Stimulated activated CD4-positive, alpha-beta T cell treated with anti-CD3 and anti-CD28 coated beads, Interleukin-1b, Interleukin-23, amount 100 ng/mL, for 1 hour (primary cell): ENCODE measurements at places on chromosomes 16 and 17.

GRCh38 chr16:12664164-12664733 lies 139.4 kb downstream of the CPPED1 start:
- no peak for DNase-seq

DNA sequence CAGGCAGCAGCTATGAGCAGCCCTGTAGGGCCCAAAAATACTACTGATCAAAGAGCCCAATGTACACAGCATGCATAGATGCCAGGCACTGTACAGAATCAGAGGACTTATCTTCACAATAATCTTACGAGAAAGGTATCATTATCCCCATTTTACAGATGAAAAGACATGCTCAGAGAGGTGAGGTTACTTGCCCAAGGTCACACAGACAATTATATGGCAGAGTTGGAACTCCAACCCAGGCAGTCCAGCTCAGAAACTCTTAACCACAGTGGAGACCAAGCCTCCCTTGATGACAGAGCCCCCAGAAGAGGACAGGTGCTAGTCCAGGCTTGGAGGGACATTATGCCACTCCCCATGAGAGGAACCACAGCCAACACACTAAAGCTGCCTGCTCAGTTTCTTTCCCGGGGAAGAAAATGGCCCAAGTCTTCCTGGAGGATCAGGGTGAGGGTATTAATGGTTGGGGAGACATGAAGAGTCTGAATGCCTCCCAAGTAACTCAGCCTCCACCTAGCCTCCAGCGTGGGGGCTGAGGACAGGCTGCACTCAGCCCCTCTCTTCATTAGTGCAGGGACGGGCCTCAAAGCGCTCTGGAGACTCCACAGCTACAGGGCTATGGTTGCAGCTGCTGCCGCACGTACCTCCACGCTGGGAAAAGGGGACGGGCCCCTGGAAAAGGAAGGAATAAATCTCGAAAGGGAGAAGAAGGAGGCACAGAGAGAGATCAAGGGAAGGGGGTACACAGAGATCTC lies 826 bp downstream of the UNC119 start:
- no peak for DNase-seq

DNA sequence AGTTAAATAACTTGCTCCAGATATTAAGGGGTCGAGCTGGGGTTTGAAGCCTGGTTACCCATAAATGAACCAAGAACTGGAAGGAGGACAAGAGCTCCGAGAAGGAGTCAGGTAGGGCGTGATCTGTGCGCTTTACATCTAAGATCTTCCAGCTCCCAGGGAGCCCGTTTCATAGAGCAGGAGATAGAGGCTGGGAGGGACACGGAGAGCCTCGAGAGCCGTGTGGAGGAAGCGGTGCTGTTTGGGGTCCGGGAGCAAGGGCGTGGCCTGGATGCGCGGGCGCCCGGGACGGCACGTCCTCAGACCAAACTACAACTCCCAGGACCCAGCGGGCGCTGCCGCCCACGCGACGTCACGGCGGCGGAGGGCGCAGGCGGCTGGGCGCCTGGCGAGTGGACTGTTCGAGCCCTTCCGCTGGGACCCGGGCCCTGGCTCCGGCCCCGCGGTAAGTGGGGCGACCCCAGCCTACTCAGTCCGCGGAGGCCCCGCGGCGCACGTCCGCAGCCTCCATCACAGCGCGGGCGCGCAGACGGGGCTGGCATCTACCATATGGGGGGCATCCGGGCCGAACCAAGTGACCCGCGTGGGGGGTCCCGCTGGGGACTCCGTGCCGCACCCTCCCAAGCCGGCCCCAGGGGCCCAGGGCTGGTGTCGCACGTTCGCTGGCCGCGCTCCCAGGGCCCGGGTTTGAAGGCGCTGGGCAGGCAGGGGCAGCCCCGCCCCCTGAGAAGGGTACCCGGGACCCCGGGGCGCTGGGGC lies at the start of gene BCKDK:
Gene BCKDK, plus strand, starts transcription at position 352 of the 759 bp plus-strand sequence. CDS start 838 bp downstream, outside the sequence.
- peak; percentile 52 for DNase-seq

DNA sequence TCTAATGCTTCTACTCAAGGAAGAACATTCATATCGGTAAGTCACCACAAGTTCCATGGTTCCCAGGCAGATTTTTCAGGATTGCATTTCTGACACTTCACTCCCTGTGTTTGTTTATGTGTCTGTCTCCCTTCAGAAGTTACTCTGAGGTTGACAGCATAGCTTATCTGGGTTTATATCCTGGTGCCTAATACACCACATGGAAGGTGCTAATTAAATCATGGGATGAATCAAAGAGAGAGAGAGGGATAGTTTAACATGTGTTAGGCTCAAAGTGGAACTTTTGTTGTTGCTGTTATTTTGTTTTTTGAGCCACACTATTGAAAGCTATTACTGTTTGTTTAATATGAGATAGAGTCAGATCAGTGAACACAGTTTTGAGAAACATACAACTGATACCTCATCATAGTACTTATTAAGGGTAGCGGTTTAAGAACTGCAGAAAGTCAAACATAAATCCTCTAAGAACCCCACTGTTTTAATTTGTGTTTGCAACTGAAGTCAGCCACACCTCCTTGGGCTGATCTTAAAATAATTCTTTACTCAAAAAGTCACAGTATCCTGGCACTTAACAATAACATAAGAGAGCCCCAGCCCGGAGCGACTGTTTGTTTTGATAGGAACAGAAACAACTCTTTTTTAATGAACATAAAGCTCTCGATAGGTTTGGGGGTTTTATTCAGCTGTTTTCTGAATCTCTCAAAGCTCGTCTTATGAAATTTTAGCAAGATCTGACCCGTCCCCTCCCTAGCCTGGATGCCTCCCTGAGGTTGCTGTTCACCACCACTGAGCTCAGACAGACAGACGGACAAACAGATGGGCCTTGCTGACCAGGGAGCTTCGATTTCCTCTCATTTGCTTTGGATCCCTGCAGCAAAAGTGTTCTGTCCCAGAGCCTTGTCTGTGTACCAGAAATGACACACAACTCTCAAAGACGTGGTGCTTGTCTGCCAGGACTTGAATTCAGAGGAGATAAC lies 98.3 kb upstream of the MYOCD start:
- no peak for DNase-seq

DNA sequence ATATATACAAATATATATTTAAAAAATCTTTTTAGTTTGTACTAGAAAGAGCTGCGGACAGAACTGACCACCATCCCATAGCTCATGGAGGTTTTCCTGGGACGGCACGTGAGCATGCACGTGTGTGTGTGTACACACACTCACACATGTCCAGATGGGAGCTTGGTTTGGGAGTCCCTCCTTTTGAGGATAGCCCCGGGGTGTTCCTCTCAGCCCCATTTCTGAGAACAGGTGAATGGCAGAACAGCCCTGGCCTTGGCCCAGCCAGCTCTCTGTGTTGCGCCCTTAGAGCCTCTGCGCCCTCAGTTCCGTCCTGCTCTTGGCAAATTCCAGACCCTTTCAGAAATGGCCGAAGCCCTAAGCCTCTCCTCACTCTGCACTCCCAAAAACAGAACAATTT lies 70.1 kb downstream of the AMFR start:
- DNase-seq: no peak

- no peak for DNase-seq
Measured at GRCh38 chr17:7215136-7215638, 4.4 kb downstream of the DLG4 start.

DNA sequence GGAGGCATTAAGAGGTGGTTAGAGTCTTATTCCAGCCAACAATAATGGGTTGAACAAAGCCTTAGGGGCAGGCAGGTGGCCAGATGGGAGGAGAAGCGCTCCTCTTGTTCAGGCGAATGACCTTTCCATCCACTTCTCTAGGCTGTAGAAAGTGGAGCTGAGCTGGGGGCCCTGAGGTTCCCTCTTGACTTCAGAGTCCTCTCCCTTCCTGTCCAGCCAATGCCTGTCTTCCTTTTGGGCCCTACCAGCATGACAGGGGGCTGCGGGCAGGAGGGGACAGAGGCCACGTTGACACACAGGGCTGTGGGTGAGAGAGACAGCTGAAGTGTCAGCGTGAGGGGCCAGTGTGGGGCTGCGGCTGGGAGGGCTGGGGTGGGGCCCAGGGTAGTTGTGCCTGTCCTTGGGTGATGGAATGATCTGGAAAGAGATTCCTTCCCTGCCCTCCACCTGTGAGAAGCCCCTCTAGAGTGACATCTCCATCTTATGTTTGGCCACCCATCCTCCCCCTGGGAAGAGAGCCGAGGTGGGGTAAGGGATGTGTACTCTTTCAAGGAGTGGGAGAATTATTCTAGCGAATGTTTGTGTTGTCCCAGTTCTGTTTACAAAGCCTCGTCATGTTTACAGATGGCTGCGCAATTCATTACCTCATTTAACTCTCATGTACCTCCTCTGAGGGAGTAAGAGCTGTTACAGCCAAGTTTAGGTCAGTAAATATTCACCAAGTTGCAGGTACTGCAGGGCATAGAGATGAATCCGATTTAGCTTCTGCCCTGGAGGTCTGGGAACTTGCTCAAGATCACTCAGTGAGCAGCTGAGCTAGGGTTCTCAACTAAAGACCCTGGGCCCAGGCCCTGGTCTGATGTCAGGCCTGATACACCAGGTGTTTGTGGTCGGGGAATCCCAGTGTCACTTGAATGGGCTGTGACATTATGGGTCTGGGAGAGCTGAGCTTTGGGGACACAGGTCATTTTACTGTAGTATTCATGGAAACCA lies 3.3 kb downstream of the ERBB2 start:
- no peak for DNase-seq

DNA sequence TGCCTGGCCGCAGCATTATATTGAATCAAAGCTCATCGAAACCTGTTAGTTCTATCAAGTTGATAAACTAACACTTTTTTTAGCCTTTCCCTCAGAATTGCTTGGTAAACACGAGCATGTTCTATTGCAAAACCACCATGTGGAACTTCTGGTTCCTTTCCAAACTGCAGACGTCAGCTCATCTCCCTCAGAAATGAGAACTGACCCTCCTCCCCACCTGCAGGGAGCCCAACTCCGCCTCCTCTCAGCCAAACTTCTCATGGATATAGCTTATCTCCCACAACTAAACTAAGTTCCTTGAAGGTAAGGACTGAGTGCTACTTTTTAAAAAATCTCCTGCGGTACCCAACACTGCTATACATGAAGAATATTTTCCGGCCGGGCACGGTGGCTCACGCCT lies 6.7 kb downstream of the SHMT1 start:
- no peak for DNase-seq

GRCh38 chr16:11474617-11475291 lies 112.0 kb downstream of the LITAF start:
- DNase-seq: no peak

GRCh38 chr16:19094542-19095365 lies 19.0 kb upstream of the ITPRIPL2 start:
- DNase-seq: no peak

DNA sequence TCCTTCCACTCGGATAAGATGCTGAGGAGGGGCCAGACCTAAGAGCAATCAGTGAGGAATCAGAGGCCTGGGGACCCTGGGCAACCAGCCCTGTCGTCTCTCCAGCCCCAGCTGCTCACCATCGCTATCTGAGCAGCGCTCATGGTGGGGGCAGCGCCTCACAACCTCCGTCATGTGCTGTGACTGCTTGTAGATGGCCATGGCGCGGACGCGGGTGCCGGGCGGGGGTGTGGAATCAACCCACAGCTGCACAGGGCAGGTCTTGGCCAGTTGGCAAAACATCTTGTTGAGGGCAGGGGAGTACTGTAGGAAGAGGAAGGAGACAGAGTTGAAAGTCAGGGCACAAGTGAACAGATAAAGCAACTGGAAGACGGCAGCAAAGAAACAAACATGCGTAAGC lies 12.4 kb downstream of the TP53 start:
- no peak for DNase-seq

DNA sequence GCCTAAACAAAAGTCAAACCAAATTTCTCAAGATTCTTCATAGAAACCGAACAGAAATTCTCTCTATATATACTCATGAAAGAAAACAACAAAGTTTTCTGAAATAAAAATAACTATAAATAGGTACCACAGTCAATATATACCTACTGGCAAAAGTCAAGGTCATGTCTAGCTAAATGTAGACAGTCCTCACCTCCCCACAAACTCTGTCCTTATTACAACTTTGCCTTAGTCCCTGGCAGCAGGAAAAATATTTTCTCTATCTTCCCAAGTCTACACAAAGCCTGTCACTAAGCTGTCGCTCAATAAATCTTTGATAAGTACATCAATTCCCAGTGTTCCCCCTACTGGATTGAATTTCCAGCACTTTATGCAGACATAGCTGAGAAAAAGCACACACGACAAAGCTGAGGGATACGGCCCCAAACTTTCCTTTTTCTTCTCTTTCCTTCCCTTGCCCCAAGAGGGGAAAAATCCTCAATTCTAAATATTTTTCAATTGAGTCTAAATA lies 2.7 kb downstream of the CFAP20 start:
- no peak for DNase-seq

- DNase-seq: no peak
Measured at GRCh38 chr17:81422776-81423697, 27.8 kb downstream of the BAHCC1 start.

DNA sequence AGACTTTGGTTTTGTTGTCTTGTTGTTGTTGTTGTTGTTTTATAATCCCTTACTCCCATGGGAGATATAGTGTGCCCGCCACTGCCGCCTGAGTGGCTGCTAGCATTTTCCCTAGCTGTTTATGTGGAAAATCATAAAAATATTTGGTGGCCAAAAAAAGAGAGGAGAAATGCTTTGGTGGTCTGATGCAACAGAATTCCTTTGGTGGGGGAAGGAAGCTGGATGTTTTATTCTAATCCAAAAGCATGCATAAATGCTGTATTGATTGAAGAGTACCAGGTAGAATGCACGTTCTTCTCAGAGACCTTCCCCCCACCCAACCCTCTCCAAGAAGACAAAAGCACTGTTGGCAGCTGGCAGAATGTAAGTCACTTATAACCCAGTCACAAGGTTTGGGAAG lies 93.2 kb downstream of the C17orf67 start:
- no peak for DNase-seq

DNA sequence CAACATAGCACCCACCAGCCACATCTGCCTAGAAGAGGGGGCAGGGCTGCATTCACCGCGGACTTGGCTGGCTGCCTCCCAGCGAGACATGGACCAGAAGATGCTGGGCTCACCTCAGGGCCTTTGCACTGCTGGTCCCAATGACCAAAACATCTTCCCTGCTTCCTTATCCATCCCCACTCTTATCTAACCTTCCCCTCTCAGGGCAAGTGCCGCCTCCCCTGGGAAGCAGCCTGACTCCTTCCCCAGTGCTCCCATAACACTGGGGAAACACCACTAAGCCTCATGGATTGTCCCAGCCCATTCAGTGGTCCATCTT lies 5.7 kb downstream of the TMC6 start:
- DNase-seq: no peak

DNA sequence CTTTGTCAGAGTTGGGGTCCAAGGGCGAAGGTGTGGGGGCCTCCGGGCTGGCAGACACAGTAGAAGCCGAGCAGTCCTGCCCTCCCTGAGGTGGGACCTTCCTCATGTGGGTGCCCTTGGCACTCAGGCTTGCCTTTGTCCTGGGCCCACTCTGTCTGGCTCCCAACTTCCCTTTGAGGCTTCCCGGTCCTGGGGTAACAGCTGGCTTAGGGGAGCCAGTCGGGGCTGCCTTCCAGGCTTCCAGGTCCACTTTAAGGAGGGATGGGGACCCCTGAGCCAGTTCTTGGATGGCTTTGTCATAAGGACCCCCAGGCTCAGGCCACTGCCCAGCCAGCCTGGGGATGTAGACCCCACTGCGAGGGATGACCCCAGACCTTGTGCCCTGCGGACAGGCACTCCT lies 7.8 kb downstream of the GAS2L2 start:
- DNase-seq: no peak
